ENCODE measurements at places on chromosomes 3 and 15.

GRCh38 chr15:52082197-52083036, 30.2 kb downstream of the BCL2L10 start:
- no peak for DNase-seq

GRCh38 chr15:101264911-101265641, 12.2 kb downstream of the SELENOS start:
- no peak for DNase-seq

GRCh38 chr3:101941318-101942040, 92.2 kb downstream of the NFKBIZ start:
- DNase-seq, result no peak

DNA sequence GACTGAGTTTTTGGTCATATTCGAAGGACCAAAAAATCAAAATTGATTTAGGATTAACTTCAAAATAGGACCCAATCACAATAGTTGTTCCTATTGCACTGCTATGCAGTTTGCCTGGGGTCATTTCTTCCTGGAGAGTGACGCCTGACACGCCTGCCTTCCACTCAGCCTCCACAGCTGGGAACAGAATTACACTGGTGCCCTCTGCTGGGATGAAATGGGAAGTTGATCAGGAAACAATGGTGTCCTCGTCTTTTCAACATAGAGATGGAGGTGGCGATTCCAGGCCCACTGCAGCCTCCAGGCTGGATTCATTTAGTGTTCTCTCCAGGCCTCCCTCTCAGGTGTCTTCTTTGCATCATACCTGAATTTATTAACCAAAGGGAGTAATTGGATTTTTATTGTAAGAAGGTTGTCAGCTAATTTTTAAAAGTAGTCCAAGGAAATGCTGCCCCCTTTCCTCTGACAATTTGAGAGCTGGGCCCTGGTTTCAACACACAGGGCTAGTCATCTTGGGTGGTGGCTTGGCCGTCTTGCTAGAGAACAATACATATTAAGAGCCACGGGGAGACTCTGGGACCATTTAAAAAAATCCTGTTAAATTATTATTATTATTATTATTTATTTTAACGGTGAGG, 69.7 kb downstream of the GAP43 start:
- DNase-seq, result peak; percentile 25

DNA sequence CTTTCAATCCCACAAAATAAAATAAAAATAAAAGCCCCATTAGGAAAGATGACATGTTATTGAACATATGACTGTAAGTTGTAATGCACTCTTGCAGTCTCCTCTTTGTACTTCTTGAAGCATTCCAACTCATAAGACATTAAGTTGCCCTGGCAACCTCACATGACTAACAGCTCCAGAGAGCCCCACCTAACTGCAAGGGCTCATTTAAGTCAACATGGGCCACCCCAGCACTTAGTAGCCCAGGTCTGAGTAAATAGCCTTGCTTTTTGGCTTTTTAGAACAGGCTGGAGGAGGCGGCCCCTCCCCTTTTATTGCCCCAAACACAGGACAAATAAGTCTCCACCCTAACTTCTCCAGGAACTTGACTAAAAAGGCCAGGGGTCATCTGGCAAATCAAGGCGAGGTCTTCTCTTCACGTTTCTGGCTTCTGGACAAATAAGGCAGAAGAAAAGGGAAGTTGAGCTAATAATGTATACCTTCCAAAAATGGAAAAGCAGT, 135.1 kb downstream of the TMCO5A start:
- no peak for DNase-seq

DNA sequence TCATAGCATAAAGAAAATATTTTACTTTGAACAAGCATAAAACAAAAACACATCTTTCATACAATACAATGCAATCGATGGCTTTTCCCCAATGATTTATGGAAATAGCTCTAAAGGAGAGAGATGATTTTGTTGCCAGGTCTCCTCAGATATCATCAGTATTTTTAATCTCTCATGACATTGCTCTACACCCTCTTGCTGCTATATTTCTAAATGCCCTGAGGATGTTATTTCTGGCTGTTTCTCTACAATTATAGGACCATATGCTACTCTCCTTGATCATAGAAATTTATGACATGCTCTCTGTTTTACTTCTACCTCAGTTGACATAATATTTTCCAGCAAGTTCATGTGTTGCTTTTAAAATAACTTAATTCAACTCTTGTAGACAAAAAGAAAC, 654.9 kb upstream of the GBE1 start:
- no peak for DNase-seq

GRCh38 chr15:98953000-98953787, 54.4 kb downstream of the PGPEP1L start:
- no peak for DNase-seq

- no peak for DNase-seq
These were observed 152.1 kb downstream of the KLF13 start for GRCh38 chr15:31478702-31479221.

GRCh38 chr3:177578488-177578887, 381.2 kb upstream of the TBL1XR1 start:
- DNase-seq, result no peak

DNA sequence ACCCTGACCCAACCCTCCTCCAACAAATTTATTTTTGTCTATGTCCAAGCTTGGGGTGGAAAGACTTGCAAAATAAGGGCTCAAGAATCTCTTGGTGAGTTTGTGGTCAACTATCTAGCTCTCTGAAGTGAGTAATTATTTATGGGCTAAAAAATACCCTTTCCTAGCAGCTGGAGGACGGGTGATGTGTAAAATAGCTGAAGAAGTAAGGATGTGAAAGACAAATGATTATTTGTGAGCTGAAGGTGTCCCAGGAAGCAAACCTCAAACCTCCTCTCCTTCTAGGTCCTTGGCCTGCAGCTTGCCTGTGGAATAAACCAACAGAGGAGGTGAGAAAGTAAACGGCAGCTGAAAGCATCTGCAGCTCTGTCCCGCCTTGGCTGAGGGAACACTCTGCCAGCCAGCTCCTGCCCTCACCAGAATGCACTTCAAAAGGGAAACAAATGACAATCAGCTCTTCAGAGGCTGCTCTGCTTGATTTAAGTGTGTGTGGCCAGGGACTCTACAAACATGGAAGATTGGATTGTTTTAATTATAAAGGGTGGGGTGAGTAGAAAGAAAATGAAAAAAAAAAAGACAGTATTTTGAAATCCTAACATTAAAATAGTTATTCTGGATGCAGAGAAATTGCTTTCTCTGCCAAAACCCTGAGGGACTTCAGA, 60.3 kb downstream of the TM4SF4 start:
- no peak for DNase-seq

GRCh38 chr3:129749692-129750091, 143.2 kb upstream of the PLXND1 start:
- DNase-seq, result no peak

DNA sequence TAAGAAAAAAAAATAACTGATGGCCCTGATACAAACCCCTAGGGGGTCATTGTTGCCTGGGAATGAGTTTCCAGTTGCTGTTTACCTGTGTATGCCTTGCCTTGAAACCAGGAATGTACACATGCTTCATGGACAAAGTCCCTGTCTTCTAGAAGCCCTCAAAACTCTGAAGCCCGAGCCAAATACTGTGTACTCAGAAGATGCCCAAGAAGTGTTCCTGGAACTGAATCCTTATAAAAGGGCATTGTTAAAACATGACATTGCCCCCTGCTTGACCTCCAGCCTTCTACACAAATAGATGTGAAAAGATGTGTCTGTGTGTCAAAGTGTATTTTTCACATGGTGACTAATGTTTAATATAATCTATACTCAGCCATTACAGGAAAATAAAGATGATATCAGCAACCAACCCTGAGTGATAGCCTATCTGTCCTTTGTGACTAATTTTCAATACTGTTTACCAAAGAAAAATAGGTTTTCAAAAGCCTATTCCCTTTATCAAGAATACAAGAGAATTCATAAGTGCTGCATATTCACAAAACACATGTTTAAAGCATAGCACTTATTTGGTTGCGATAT, 325.9 kb downstream of the MECOM start:
- no peak for DNase-seq

GRCh38 chr15:53068636-53069035, 278.5 kb upstream of the ONECUT1 start:
- no peak for DNase-seq

DNA sequence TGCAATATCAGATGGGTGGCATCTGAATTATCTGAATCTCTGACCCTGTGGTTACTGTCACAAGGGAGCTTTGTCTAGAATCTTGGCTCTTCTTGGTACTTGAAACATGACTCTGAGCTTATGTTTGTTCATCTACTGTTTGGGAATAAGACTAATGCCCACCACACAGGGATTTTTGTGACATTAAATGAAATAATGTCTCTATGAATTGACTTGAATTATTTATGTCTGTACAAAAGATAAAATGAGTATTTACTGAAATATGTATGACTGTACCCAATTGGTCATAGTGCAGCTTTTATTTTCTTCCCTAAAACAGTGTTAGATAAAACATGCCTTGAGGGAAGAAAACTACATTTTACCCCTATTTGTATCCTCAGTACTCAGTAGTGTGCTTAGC, 87.9 kb upstream of the ZPLD1 start:
- no peak for DNase-seq

DNA sequence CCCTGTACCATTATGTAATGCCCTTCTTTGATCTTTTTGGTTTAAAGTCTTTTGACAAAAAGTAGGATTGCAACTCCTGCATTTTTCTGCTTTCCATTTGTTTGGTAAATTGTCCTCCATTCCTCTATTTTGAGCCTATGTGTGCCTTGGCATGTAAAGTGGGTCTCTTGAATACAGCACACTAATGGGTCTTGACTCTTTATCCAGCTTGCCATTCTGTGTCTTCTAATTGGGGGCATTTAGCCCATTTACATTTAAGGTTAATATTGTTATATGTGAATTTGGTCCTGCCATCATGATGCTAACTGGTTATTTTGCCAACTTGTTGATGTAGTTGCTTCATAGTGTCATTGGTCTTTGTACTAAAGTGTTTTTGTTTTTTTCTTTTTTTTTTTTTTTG, 32.4 kb downstream of the CMC1 start:
- no peak for DNase-seq

DNA sequence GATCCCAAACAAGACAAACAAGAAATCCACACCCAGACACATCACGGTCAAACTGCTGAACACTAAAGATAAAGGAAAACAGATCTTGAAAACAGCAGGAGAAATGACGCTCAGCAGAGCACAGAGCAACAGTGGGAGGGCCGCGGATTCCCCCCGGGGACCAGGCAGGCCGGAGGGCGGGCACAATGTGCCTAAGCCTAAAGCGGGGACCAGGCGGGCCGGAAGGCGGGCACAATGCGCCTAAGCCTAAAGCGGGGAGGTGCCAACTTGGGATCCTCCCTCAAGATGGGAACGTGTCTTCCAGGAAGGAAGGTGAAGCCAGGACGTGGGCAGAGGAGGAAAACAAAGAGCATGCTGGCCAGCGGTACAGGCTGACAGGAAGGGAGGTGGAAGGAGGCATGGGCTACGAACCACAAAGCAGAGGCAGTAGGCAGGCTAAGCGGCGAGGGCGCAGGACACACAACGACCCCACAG, 31.1 kb downstream of the CYFIP1 start:
- DNase-seq, result no peak

DNA sequence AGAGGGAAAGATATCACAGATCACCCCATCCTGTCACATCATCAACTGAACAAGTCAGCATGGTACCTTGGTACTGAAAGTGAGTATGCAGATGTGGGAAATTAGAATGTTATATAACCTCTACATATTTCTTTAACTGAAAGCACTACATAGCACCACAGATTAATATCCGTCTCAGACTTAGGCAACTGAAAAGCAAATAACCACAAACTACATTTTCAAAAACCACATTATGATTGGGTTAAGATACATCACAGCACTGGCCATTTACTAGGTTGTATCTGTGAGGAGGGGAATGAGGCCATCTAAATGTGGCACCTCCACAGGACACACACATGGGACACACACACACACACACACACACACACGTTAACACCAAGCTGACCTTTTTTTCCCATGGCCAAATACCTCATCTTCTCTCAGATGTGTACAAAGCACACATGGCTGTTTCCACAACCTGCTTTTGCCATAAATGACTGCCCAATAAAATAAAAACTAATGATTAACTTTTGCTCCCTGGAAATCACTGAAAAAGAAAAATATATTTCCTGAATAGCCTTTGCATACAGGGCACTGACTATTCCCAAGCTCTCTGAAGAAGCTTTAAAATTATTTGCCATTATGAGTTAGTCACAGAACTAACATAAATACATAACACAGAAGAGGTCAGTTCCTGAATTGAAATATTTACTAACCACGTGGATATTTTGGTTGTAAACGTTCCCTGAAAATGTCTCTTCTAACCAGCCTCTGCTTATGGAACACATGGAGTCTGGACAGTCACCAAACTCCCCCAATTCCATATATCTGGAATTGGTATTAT, 60.1 kb downstream of the SUMF1 start:
- DNase-seq, result no peak

DNA sequence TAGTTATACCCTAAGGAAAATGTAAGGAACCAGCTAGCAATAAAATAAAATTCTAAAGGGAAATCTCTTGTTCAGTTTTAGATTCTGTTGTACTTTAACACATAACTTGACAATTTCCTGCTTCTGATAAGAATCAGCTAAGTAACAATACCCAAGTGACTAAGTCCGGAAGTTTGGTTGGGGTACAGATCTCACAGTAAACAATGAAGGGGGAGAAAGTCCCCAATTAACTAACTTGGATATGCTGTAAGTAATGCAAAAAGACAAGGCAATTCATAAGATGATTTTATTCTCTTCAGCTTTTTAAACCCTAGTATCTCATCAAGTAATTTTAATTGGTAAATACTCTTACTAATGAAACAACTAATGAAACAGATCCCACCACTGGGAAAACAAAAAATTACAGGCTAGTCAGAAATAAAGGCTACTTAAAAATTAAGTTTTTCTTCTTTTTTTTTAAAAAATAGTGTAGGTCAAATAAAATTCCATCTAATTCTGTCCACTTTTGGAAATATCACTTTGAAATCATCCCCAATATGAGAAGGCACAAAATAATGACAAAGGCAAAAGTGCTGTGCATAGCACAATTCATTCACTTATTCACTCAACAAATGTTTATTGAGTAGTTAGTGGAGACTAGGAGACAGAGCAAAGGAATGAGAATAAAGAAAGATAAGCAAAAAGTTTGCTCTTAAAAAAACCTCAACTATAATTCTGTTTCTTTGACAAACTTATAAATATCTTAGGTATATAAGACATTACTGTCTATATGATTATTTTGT, 37.8 kb upstream of the IL20RB start:
- DNase-seq, result no peak

DNA sequence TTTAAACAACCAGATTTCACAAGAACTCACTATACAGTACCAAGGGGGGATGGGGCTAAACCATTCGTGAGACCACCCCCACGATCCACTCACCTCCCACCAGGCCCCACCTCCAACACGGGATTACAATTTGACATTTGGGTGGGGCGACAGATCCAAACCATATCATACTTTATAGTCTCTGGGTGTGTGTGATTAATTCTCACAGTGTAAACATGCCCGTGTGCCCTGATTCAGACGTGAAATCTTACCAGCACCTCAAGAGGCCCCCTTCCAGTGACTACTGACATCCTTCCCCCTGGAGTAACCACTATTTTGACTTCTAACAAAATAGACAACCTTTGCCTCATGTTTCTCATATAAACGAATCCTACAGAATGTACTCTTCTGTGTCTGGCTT, 5.0 kb upstream of the PDIA5 start:
- no peak for DNase-seq

GRCh38 chr3:16846373-16847080, 38.2 kb upstream of the PLCL2 start:
- DNase-seq, result no peak
